ENCODE measurements at places on chromosomes 12 and 14. TPM values are rescaled to one million over a fixed set of nuclear protein-coding genes. Genes with fewer than 3 reads are reported as not detected.

SLC39A5 gene
- total RNA-seq = 0.61 TPM

DNA sequence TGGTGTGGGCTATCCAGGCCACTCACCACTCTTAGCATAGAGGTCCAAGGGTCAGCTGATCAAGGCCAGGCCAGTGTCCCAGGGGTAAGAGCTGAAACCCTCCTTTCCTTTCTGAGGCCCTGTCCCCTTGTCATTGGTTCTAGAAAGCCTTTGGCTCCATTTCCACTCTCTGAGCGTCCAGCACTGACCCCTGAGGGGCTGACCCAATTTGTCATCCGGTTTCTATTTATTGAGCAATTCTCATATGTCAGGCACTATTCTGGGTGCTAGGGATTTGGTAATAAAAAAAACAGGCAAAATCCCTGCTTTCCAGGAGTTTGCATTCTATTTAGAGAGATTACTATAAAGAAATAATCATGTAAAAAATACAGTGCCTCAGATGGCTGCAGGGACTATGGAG is 3.4 kb downstream of the KRT77 start:
- no peaks in the 10 kb centered on the region for H3K36me3 ChIP-seq
- no peak overlapping the region for H3K4me3 ChIP-seq
- no peak for DNase-seq
- H3K27me3 ChIP-seq = no peaks in the 10 kb centered on the region
- peaks cover 8% of the 10 kb centered on the region for H3K4me1 ChIP-seq
- no peak overlapping the region for H3K27ac ChIP-seq

DNA sequence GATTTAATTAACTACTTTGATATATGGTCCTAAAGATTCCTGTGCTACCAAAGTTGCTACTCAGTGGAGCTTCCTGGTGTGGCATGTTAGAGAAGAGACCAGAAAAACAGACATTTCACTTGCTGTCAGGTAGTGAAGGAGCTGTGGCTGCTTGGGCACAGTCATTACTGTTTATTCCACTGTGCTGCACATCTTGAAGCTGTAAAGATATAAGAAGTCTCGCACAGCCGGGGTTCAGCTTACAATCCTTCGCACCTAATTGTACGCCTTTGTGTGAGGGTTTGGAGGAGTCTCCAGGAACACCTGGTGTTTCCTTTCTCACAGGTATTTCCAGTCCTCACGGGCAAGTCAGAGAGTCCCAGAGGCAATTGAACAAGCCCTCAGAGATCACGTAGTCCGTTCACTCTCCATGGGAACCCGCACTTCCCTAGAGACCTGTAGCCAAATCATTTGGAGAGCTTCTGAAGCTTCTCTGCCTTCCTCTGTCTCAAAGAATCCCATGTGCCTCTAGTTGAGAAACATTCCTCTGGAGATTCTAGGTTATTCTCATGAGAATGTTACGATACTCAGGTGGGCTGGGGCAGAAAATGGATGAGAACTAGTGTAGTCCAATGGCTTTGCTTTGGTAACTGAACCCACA is 4.1 kb downstream of the EVL start:
- no peaks in the 10 kb centered on the region for H3K36me3 ChIP-seq
- DNase-seq = no peak
- H3K27me3 ChIP-seq = no peaks in the 10 kb centered on the region
- H3K4me3 ChIP-seq = no peak overlapping the region

DNA sequence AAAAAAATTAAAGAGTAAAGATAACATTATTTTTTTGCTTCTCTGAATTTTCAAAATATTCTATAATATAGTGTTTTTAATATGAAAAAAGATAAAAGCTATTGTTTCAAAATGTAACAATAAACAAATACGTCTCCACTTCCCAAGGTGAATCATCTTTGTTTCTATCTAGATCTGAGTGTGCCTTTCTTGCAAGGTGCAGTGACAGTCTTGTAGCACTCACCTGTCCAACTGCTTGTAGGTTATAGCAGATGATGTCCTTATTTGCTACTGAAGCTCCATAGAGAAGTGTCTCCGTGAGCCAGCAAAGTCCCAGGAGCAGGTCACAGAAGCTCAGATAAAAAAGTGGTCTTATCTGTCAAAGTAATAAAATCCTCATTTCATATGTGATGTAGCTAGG is 21.4 kb downstream of the TMEM116 start:
- no peak overlapping the region for H3K4me3 ChIP-seq
- DNase-seq = no peak
- H3K27me3 ChIP-seq = no peaks in the 10 kb centered on the region
- H3K36me3 ChIP-seq = no peaks in the 10 kb centered on the region
- H3K4me1 ChIP-seq = peaks cover 50% of the 10 kb centered on the region

DNA sequence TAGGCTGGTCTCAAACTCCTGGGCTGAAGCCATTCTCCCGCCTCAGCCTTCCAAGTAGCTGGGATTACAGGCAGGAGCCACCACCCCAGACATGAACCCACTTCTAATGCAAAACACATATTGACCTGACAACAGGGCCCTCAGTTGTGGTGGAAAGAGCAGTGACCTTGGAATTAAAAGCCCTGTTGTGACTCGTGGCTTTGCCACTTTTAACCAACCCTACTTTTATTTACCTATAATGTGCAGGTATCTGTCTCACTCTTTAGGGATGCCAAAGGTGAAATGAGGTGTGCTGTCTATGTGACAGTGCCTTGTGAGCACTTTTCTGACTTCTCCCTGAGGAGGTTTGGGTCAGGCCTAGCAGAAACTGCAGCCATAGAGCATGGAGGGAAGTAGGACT is 132.8 kb upstream of the DNM1L start:
- no peak overlapping the region for H3K27ac ChIP-seq
- H3K27me3 ChIP-seq = no peaks in the 10 kb centered on the region

- no peak overlapping the region for H3K4me3 ChIP-seq
- no peaks in the 10 kb centered on the region for H3K4me1 ChIP-seq
Observed at GRCh38 chr12:51759695-51760094, 88.8 kb downstream of the FIGNL2 start.

NOS1 gene
- not detected for total RNA-seq

DNA sequence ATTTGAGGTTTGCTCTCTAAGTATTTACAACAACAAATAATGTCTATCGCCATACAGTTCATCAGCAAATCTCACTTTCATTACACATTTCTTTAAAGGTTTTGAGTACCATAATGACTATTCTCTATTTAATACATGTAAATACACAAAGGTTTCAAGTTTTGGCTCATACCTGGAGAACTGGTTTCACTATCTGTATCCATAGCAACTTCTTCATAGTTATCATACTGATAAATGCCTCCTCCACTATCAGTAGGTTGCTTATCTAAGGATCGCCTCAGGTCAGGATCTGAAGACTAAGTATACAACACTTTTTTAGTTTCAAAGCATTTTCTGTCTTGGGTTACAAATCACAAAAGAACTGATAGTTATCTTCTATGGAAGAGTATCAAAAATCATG is 21.4 kb downstream of the ZFC3H1 start:
- peaks cover 76% of the 10 kb centered on the region for H3K36me3 ChIP-seq
- no peak overlapping the region for H3K4me3 ChIP-seq
- no peak for DNase-seq
- peaks cover 6% of the 10 kb centered on the region for H3K4me1 ChIP-seq
- no peak overlapping the region for H3K27ac ChIP-seq

TAS2R20 gene
- 18.2 TPM for total RNA-seq

DNA sequence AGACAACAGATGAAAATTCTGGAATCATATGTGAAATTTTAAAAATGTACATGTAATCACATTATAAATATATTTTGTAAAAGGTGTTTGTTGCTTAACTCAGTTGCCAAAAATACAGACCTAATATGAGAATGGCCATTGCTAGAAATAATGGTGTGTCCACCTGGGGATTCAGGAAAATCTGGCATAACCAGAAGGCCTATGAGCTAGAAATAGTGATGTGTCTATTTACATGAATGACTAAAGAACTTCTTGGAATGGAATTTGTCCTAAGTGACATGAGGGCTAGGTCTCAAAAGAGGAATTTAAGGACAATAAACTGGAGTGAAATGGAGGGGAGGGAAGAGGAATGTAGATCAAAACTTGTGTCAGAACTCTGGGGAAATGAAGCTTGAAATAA is 126.4 kb downstream of the PTPRR start:
- H3K36me3 ChIP-seq = no peaks in the 10 kb centered on the region
- H3K27me3 ChIP-seq = no peaks in the 10 kb centered on the region
- H3K4me1 ChIP-seq = no peaks in the 10 kb centered on the region
- no peak for DNase-seq
- H3K27ac ChIP-seq = no peak overlapping the region

NYNRIN gene
- total RNA-seq = not detected

SAMD4A gene
- 94.7 TPM for total RNA-seq

DNA sequence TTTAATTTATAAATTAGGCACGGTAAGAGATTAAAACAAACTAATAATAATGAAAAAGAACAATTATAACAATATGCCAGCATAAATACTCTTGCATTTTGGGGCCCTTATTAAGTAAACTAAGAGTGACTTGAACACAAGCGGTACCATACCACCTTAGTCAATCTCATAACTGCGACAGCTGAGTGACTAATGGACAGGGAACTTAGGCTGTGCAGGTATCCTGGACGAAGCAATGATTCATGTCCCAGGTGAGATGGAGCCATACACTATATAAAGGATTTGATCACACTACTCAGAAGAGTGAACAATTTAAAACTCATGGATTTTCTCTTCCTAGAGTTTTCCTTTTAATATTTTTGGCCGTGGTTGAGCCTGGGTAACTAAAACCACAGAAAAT is 4.3 kb downstream of the KLRC4 start:
- no peak for DNase-seq
- no peak overlapping the region for H3K4me3 ChIP-seq
- no peaks in the 10 kb centered on the region for H3K4me1 ChIP-seq
- H3K36me3 ChIP-seq = no peaks in the 10 kb centered on the region
- H3K27ac ChIP-seq = no peak overlapping the region

- no peaks in the 10 kb centered on the region for H3K27me3 ChIP-seq
- no peak overlapping the region for H3K4me3 ChIP-seq
- no peaks in the 10 kb centered on the region for H3K36me3 ChIP-seq
- no peak for DNase-seq
Observed at GRCh38 chr14:51566831-51567582, 84.7 kb upstream of the FRMD6 start.

DNA sequence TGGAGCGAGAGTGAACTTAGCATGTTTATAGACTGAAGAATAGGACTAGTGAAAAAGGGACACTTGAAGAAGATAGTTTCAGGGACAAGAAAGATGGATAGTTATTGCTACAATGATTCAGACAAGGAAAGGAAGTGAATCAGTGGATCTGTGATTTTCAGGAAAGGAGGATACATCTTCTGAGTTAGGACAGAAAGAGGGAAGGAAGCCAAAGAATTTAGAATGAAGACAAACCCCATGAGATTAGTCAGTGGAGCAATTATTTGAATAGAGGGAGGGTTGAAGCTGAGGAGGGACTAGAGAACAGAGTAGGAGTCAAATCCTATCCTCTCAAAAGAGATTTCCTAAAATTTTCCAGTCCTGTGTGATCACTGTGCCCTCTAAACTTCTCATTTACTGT is 282.7 kb downstream of the AKAP6 start:
- no peaks in the 10 kb centered on the region for H3K36me3 ChIP-seq
- H3K4me3 ChIP-seq = no peak overlapping the region
- H3K27ac ChIP-seq = no peak overlapping the region

GRCh38 chr12:66409195-66409871 is 107.0 kb downstream of the HELB start:
- H3K4me3 ChIP-seq = no peak overlapping the region
- H3K27ac ChIP-seq = no peak overlapping the region

- no peaks in the 10 kb centered on the region for H3K36me3 ChIP-seq
- H3K27me3 ChIP-seq = no peaks in the 10 kb centered on the region
- H3K4me1 ChIP-seq = peaks cover 96% of the 10 kb centered on the region
- H3K4me3 ChIP-seq = peak overlapping the region; percentile 12
Observed at GRCh38 chr12:99027461-99027860, 382.4 kb downstream of the APAF1 start.

DNA sequence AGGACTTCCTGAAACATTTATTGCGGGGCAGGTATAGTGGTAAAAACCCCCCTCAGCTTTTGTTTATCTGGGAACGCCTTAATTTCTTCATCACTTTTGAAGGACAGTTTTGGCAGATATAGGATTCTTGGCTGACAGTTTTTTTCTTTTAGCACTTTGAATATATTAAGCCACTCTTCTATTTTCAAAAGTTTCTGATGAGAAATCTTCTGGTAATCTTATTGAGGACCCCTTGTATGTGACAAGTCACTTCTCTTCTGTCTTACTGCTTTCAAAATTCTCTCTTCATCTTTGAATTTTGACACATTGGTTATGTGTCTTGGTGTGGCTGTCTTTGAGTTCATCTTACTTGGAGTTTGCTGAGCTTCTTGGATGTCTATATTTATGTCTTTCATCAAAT is 59.1 kb downstream of the ATP23 start:
- no peaks in the 10 kb centered on the region for H3K36me3 ChIP-seq
- no peak overlapping the region for H3K4me3 ChIP-seq
- H3K27me3 ChIP-seq = no peaks in the 10 kb centered on the region
- H3K27ac ChIP-seq = no peak overlapping the region
- no peak for DNase-seq

PTPRR gene
- total RNA-seq = not detected

WNT5B gene
- total RNA-seq = not detected

- H3K4me3 ChIP-seq = no peak overlapping the region
- 0 out of 2 replicates have a peak, but pooled peaks cover 6% of the 10 kb centered on the region for H3K36me3 ChIP-seq
- H3K4me1 ChIP-seq = peaks cover 6% of the 10 kb centered on the region
- no peak overlapping the region for H3K27ac ChIP-seq
Observed at GRCh38 chr14:35193161-35193560, 70.8 kb downstream of the PRORP start.

DNA sequence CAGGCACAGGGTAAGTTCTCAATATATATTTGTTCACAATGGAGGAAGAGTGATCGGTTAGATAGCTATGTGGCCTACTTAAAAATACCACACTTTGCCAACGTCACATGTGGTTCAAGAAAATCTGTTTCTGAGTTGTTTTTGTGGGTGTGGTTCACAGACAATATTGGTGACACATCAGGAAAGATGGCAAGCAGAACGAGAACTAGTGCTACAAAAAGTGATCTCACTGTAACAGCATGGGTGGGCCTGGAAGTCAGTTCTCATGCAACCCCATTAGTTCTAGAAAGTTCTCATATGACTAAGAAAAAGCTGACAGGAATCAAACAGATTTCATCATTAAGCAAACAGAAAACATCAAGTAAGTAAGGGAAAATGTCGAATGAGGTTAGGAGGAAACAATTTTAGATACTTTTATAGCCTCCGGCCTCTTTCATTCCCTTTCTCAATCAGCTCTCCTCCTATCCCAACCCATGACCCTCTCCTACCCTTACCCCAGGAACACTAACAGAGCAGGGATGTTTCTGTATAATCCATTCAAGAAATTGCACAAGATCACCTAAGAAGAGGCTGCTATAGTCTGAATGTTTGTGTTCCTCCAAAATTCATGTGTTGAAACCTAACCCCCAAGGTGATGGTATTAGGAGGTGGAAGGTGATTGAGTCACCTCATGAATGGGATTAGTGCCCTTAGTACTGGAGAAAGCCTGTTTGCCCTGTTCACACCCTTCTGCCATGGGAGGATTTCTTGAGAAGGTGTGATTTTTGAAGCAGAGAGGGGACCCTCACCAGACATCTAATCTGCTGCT is 15.5 kb upstream of the NTN4 start:
- no peak overlapping the region for H3K4me3 ChIP-seq
- H3K4me1 ChIP-seq = no peaks in the 10 kb centered on the region
- H3K27ac ChIP-seq = no peak overlapping the region
- H3K27me3 ChIP-seq = no peaks in the 10 kb centered on the region

GRCh38 chr12:100445081-100445481 is 28.6 kb upstream of the NR1H4 start:
- no peaks in the 10 kb centered on the region for H3K27me3 ChIP-seq
- no peak overlapping the region for H3K4me3 ChIP-seq
- H3K4me1 ChIP-seq = peaks cover 5% of the 10 kb centered on the region
- H3K27ac ChIP-seq = no peak overlapping the region
- DNase-seq = no peak

Data from Karpas-422 (cell line).